GOT3 (cell line): ENCODE measurements at places on chromosomes 6 and 20.

GRCh38 chr6:164756142-164756541 is 553.3 kb downstream of the C6orf118 start:
- DNase-seq, result no peak

DNA sequence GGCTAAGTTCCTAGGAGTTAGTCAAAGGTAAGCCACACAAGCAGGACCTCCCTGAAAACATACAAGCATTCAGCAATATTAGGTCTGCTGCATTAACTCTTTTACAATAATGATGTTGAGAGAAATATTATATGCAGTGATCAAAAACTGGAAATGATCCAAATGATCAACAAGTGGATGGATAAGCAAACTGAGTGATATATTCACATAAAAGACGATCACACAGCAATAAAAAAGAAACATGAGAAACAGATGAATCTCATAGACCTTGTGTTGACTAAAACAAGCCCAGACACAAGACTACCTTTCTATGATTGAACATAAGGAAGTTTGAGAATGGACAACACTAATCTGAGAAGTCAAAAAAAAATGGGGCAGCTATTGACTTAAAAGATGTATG is 39.9 kb downstream of the LMBRD1 start:
- no peak for DNase-seq

DNA sequence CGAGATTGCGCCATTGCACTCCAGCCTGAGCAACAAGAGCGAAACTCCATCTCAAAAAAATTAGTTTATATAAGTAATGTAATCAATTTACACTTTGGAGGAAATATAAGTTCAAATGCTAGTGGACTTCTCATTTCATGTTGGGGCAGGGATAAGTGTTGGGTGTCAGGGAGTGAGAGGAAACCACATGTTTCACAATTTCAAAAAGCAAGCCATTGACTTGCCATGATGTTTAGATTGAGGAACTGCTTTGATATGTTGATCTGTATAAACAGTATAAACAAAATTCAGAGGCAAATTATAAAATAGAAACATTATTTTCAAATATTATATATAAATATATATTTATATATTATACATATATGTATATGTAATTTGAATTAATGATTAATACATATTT is 42.7 kb downstream of the FILIP1 start:
- no peak for DNase-seq

DNA sequence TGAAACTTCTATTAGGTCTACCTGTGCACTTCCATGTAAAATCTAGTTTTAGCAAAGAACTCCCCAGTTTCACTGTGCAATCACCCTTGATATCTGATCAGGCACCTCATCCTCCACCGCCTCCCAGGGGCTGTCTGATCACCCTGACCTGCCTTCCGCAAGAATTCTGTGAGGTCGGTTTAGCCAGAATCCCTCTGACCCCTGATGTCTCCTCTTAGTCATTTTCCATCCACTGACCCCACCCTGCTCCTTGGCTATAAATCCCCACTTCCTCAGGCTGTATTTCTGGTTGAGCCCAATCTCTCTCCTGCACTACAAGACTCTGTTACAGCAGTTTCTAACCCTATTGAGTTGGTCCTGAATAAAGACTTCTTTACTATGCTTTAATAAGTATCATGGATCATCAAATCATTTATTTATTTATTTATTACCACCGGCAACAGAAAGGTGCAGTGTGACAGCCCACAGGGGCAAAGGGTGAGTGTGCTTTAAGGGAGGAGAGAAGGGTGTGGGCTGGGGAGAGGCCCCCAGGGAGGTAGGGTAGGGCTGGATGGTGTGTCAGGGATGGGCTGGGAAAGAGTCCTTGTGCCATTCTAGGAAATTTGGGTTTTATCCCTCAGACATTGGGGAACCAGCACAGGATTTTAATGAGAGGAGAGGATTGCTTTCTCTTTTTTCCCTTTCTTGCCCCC is 11.2 kb upstream of the SERPINB6 start:
- no peak for DNase-seq

DNA sequence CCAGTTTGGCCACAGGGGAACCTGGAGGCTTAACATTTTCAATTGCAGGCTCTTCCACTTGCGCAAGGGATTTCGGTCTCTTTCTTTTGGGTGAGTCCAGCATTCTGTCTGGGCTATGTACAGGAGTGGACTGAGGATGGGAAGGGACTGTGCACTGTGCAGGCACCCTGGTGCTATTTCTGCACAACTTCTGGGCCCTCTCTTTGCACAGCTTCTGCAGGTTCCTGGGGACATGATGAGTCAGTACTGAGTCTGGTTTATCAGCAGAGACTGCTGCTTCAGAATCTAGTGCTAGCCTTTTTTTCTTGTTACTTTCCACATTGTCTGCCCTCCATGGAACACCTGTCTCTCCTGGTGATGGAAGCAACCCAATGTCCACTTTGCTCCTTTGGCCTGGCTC is 78.5 kb upstream of the ASF1A start:
- DNase-seq, result no peak

DNA sequence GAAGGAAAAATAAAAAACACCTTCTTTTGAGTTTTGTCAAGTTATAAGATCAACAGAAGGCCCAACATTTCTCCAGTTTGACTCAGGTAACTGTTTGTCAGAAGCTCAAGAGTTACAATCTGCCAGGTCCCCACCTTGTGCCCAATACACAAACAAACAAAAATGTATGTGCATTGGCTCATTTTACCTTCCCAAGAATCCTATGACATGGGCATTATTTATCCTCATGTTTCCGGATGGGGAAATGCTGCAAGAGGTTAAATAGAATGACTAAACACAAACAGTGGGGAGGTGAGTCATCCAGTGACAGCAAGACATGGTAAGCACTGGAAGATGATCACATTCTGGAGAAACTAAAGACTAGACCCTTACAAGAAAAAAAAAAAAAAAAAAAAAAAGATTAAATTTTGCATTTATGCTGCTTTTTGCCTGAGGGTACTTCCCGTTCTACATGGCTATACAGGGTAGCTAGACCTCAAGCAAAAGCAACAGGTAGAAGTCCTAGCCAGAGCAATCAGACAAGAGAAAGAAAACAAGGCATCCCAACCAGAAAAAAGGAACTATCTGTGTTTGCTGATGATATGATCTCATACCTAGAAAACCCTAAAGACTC is 23.6 kb upstream of the ANKRD60 start:
- DNase-seq, result no peak

DNA sequence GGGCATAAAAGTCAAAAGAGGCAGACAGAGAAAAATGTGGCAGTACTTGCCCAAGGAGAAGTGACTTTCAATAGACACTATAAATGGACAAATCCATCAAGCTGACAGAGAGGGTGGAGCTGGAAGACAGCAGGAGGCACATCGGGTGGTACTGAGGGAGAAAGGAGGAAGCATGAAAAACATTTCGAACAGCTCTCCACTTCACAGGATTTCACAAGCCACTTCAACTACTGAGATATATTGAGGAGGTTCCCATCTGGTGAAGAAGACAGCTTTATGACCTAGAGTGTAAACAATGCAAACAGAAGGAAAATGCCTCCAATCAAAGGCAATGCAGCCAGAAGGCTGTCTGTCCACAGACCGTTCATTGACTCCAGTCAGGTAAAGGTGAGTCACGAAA is 259.4 kb upstream of the ECI2 start:
- no peak for DNase-seq

DNA sequence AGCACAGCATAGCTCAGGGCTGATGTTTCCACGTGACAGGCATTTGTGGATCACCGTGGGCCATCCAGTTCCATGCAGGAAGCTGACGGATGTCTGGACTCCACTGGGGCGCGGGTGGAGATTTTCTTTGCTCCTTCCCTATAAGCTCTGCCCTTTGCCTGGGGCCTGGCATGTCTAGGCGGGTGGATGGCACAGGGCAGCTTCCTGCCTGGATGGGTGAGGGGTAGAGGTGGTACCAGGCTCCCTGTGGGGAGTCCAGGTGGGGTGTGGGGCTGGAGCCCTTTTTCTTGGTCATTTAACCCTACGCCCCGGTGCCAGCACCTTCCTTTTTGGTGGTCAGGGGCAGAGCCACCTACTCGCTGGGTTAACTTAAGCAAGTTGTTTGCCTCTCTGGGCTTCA is 10.4 kb downstream of the FAM110A start:
- no peak for DNase-seq

- DNase-seq, result no peak
Measured at GRCh38 chr20:44034451-44034850, 119.8 kb downstream of the TOX2 start.

GRCh38 chr6:23055523-23055922 is 486.2 kb downstream of the HDGFL1 start:
- DNase-seq, result no peak

GRCh38 chr20:38353316-38353715 is 7.0 kb downstream of the LBP start:
- no peak for DNase-seq

DNA sequence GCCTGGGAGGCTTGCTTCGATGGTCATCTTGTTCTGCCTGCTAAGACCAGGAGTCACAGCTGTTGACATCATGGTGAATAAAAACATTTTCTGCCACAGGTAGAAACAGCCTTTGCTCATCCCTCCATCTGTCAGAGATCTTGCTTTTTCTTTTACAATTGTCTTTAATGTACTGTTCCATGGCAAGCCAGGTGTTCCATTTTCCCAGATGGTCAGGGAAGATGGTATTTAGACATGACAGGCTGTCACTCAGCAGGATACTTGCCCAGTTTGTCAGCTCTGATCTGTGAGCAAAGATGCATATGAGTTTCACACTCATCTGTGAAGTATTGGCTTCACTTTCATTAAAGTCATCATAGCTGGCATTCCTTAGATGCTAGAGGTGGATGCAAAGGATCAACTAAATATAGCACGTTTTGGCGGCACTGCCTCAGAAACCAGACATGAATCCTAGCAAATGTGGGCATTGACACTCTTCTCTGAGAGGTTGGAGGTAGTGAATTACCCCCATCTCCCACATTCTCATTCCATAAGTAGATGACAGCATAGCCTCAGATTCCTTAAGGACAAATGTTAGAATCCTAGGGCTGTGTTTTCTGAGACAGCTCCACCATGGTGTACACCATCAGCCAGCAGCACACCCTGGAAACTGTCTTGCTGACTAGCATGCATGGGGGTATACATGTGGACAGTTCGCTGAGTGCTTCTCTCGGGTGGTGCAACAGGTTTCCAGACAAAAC is 4.2 kb downstream of the SSTR4 start:
- DNase-seq, result no peak

GRCh38 chr20:4160761-4161305 is 145.5 kb upstream of the RNF24 start:
- DNase-seq, result no peak

GRCh38 chr20:39280875-39281274 is 318.7 kb downstream of the DHX35 start:
- DNase-seq, result no peak

- no peak for DNase-seq
Measured at GRCh38 chr20:40744072-40744817, 55.2 kb upstream of the MAFB start.

DNA sequence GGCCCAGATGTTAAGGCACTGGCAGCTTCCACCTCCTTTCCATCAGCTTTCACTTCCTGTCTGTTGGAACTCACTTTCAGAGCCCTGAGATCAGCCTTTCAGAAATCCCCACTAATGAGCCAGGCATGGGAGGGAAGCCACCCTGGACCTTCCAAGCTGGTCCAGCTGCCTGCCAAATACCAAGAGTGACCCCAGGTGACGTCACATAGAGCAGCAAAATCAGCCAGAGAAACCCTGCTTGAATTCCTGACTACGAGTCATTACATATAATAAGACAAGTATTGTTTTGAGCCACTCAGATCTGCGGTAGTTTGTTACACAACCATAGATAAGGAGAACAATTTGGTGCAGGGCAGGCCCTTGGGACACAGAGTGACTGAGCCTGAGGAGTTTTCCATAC is 556.0 kb upstream of the JAG1 start:
- DNase-seq, result no peak

GRCh38 chr6:84166395-84166794 is 61.0 kb downstream of the CEP162 start:
- DNase-seq, result no peak

DNA sequence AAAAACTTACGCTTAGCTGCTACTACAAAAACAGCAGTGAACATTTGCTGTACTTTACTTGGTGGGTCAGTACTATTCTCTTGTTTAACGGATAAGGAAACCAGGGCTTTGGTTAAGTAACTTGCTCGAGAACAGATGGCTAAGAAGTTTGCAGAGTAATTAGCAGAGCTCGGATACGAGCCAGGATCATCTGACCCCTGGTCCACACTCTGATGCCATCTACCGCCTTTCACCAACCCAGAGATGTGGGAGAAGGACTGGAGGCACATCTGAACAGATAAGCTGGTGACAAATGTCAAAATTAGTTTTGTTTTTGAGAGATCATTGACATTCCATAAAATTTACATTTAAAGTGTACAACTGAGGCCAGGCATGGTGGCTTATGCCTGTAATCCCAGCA is 18.9 kb upstream of the RPL7L1 start:
- no peak for DNase-seq

DNA sequence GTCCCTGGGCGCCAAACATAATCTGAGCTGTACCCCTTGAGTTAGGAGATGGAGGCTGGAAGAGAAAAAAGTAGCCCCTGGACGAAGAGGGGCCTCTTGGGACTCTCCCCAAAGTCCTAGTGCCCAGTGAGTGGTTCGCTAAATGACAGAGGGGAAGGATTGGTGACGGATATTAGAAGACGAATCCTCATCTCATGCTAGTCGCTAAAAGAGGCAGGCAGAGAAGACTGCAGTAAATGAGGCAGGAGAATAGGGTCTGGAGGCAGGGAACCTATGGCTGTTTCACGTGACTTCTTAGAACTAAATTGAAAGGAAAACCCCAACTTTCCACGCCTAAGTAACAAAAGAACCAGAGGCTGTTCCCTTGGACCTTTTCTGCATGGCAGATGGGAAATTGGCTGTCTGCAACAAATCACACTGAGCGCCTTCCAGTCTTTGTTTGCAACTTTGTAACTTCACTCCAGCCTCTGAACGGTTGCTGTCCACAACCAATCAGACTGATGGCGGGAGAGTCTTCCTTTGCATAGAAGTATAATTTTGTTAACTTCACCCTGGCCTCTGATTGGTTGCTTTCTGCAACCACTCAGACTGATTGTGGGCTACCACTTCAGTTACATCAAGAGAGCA is 731 bp upstream of the RBL1 start:
- DNase-seq, result no peak

GRCh38 chr6:39961178-39961577 is 26.9 kb upstream of the MOCS1 start:
- DNase-seq, result no peak

DNA sequence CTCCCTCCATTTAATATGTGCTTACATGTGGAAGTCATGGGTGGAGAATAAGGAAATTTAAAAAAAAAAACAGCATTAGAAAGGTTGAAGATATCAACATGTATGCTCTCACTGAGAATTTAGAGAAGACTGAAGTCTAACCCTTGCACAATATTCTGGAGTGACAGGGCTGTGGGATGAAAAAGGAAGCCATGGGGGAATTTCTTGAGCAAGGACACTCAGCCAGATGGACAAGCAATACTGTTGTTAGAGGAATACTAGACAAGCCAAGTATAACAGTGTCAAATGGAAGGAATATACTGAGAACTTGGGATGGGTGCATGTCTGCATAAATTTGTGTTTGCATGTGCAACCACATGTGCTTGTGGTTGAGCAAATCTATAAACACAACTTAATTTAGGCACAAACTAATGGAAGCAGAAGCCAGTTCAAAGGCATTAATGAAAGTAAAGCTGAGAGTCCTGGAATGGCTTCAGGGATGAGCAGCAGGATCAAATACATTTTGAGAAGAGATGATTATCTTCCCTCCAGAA is 119.7 kb downstream of the ADGRB3 start:
- no peak for DNase-seq
